DMS 273 treated with DMSO at 0.1 percent for 48 hours (cell line): ENCODE measurements at places on chromosomes 6 and 20.
A peak's percentile ranks its signal among the peaks of the same experiment; 100 is the strongest.

- DNase-seq: no peak
These were observed 103.9 kb downstream of the ESR1 start for GRCh38 chr6:151911401-151911800.

- no peak for DNase-seq
These were observed 38.3 kb upstream of the HMGCLL1 start for GRCh38 chr6:55617272-55617671.

DNA sequence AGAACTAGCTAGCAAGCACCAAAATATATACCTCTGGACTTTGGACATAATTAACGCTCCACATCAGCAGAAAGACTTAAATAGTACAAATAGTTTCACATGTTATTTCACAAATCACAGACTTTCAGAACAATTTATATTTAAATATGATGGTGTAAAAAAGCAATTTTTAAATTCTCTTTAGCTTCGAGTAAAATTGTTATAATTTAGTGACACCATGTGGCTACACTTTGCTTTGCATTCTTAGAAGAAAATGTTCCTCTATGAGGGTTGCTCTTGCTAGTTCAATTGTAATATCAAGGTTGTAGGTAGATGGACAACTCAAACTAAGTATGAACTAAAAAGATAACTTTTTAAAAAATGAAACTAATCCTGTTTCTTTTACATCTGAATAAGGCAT is 69.0 kb downstream of the BTBD9 start:
- DNase-seq: peak; percentile 19

- DNase-seq: no peak
These were observed 10.5 kb downstream of the THBS2 start for GRCh38 chr6:169243186-169243585.

GRCh38 chr6:165702669-165703068 is 39.6 kb upstream of the PDE10A start:
- no peak for DNase-seq

DNA sequence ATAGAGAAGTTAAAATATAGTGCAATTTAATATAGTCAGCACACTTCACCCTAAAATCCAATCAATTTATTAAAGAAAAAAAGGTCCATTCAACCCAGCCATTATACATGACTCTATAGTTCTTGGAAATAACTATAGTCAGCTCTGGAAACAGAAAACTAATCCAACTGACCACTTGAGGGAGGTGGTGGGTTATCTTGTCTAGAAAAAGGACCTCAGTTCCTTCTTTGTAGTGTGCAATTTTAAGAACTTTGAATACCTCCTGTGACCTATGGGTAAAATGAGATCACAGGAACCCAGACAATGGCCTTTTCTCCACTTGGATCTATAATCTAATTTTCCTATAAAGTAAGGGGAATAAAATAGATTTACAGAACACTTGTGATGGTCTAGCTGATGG is 163.6 kb upstream of the CENPW start:
- no peak for DNase-seq

DNA sequence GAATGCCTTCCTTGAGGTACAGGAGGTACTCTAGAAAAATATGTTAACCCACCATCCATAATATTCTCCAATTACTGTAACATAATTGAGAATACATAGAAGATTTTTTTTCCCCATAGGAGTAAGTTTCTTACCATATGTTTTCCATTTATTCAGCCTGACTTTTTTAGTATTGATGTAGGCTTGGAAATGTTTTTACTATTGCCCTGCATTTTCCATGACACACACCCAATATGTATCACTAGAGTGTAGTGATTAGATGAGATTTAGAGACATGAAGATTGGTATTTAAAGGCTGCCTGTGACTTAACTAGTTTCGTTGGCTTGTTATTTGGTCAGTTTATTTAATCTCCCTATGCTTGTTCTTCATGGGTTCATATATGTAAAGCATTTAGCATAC is 39.5 kb downstream of the KCNQ5 start:
- DNase-seq: no peak

- DNase-seq: no peak
These were observed 88.2 kb upstream of the BHLHE23 start for GRCh38 chr20:63094767-63095499.

DNA sequence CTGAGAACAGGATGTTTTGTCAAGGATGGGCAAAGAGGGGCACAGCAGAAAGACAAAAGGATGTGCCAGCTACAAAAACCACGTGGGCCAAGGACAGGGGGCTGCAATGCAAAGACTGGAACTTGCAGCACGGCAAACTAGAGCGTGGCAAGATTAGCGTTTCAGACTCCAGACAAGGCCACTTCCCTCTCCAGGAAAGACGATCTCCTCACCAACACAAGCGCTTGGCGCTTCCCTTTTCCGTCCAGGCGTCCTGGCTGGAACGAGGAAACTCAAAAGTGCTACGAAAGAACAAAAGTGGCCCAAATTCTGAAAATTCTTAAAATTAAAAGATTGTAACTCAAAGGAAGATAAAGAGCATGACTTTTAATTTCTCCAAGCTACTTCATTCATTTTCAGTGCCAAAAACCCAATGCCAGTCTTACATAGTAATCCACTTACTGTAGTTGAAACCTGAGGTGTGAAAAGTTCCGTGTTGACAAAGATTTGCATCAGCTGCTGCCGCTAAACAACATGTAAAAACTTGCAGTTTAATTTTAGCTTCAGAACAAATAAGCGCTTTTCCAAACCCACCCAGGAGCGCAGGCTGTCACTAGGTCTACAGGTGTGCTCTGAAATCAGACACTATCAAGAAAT is 207.1 kb upstream of the RREB1 start:
- no peak for DNase-seq
